ENCODE measurements at places on chromosomes 7 and 10.

DNA sequence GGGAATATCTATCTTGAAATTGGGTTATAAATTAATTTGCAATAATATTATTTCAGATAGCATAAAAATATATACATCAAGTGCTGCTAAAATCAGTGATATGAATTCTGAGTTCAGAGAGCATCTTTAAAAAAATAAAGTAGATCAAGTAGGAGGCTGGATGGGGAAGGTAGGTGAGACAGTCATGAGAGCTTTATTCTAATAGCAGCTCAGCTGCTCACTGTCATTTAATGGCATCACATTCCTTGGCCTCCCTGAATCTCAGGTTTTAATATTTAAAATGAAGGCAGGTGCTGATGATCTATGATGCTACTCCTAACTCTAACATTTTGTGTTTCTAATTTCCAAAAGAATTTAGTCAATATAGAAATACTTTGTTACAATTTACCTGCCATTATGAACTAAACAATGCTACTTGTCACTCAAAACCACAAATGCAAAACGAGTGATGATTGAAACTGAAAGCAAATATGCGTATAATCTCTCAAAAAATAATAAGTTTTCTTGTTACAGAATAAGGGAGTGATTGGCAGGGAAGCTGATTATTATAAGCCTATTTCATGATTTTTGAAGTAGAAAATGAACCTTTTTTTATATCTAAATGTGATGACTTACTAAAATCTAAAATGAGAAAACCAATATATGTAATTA, 147.6 kb upstream of the CSTF2T start:
- no peak for DNase-seq

GRCh38 chr7:7251742-7252141, 69.4 kb downstream of the C1GALT1 start:
- no peak for DNase-seq

GRCh38 chr7:70940597-70940996, 191.3 kb upstream of the GALNT17 start:
- no peak for DNase-seq

DNA sequence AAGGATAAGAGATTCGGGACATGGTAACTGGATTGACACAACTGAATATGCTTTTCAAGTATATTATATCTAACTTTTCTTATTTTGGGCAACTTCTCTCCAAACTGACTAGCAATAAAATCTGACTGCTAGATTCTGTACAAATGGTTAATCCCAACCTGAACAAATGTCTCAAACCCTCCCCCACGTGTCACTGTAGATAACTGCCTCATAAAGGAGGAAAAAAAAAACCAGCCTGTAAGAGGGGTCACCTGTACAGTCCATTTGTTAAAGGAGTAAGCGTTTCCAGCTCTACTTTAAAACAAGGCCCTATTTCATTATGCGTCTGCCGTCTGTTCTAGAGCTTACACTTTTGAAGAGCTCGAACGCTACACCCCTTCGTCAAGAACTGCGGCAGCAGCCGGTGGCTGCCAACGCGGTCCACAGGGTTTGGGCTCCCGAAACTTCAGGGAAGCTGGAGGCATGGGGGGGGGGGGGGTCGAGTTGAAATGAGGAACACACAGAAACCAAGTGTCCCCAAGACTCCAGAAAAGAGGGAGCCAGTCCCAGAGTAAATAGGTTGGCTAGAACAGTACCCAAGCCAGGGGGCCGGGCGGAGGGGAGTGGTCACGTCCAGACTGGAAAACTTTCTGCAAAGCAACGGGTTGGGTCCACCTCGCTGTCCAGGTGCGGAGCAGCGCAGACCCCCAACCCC, 492 bp downstream of the COG5 start:
- DNase-seq: no peak

- DNase-seq: no peak
Observed at GRCh38 chr7:135731-136645, 56.4 kb upstream of the FAM20C start.
